Kasumi-1 (cell line): ENCODE measurements at places on chromosomes 11 and 22.

- DNase-seq, result no peak
These were observed 126.0 kb downstream of the SWAP70 start for GRCh38 chr11:9789910-9790309.

DNA sequence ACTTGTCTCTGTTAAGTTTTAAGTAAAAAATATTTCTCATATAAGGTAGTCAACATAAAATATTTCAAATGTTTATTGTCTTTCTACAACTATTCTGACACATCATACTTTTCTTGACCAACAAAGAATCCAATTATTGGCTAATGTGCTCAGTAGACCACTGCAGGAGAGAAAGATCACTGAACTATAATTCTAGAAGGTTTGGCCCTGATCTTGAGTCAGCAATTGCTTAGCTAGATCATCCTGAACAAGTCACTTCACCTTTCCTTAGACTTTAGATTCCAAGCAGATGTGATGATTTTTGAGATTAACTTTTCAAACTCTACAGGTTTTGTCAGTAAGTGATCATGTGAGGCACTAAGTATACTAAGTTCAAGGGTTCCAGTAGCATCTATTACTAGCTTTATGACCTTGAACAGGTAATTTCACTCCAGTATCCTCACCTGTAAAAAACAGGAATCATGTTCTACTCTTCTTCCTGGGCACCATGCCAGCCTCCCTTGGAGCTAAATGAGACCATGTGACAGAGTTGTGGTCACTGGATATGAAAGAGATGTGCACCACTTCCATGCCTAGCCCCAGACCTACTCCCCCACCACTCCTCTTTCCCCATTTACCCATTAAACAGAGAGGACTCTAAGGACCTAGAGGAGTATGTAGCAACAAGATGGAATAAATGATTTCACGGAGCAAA lies 17.3 kb downstream of the PGM2L1 start:
- DNase-seq, result no peak

DNA sequence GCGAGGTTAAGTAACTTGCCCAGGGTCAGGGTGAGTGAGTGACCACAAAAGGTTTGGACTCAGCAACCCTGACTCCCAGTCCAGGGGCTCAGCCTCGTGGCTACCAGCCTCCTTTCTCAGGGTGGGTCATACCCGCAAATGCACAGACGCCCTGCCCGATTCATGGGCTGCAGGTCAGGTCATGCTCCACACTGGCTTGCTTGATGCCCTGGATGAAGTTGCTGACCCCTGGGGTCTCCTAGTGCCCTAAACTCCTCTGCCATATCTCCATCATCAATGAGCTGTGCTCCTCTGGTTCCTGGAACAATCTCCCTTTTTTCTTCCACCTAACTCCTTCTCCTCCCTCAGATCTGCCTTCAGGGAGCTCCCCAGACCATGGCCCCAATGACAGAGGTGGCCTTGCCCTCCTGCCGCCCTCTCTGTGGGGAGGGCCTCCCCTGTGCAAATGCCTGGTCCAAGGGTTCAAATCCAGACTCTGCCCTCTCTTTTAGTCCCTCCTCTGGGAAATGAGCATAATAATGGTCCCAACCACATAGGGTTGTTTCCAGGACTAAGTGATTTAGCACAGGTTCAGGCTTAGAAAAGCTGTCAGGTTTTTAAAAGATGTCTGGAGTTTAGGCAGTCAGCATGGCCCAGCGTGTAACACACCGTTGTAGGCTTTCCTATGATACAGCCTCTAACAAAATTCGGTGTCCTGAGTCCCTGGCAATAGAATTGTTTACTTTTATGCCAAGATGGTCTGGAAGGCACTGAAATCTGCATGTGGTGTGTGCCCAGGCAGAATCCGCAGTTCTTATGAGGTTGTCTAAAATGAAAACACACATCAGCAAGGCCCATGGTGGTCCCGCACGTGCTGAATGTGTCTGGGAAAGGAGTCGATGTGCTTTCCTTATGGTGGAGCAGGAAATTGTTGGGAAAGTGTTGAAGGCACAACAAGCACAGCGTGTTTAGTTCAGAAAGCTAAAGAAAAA lies 63.6 kb downstream of the CD82 start:
- no peak for DNase-seq

GRCh38 chr11:13276832-13277767 lies 490 bp upstream of the BMAL1 start:
- DNase-seq, result peak; percentile 92

DNA sequence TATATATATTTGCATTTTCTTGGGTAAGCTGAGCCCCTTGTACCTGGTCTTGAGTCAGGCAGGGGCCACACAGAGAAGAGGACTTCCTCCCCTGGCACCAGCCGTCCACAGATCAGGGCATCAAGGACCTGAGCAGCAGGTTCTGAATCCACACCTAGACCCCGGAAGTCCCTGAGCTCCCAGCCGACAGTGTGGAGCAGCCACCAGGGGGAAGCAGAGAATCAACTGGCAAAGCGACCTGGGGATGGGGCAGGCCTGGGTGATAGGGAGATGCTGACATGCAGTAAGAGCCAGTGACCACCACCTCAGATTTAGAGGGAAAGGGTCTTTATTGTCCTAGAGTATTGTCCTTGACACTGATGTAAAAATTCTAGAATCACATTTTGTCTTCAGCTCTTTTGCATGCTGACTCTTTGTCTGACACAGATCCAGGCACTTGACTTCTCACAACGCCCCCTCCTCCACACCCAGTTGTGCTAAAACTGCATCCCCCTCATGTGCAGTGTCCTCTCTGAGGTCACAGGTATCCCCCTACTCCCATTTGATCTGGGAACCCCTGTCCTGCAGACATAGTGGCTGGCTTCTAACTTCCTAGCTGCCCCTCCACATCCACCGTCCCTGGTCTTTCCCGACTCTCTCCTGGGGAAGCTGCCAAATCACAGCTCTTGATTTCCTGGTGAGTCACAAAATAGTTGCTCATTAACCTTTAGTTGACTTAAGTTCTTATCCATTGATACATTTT lies 109.3 kb downstream of the GGTLC2 start:
- DNase-seq, result peak; percentile 47

- no peak for DNase-seq
These were observed 479 bp downstream of the MMP3 start for GRCh38 chr11:102842930-102843329.

DNA sequence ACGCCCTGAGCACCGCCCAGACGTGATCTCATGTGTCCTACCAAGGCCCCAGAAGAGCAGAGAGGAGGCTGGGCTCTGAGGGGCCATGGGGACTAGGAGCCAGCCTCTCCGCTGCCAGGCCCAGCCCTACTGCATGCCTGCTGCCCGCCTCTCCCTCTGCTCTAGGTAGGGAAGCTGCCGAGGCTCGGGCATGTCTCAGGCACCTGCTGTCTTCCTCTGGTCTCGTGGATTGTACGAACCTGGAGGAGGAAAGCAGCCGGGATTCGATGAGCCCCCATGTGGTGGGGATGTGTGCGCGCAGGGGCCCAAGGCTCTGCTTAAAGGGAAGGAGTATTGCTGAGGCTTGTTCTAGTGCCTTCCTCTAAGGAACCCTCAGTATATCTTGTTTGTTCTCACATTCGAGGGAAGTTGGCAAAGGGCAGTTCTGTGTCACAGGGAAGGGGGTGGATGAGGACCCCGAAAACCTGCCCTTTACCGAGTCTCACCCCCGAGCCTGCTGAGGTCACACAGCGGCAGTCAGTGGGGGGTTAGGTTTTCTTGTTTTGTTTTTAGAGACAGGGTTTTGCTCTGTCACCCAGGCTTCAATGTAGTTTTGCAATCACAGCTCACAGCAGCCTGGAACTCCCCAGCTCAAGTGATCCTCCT lies 21.2 kb downstream of the DAGLA start:
- peak; percentile 77 for DNase-seq

DNA sequence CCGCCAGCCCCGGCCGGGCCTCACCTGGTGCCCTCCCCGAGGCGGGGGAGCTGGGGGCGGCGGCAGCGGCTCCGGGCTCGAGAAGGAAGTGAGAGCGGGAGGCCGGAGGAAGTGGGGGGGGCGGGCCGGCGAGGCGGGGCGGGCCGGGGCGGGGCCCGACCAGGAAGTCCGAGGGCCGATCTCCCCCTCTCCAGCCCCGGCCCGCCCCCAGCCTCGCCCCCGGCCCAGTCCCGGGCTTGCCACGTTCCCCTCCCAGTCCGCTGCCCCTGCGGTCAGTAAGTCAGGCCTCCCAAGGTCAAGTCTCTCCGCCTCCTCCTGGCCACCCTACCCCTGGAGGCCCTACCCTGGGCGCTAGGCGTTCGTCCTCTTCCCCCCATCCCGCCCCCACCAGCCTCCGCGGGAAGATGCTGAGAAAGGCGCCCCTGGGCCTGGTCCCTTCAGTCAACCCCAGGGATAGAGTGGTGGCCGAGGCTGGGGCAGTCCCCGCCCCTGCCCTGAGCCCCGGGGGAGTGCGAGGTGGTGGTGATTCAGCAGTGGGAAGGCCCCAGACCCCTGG lies at the start of gene RHOG:
TSS of gene RHOG (minus strand) at position 90 of the 556 bp plus-strand sequence. CDS start 12,821 bp downstream, outside the sequence.
- DNase-seq, result peak; percentile 91

DNA sequence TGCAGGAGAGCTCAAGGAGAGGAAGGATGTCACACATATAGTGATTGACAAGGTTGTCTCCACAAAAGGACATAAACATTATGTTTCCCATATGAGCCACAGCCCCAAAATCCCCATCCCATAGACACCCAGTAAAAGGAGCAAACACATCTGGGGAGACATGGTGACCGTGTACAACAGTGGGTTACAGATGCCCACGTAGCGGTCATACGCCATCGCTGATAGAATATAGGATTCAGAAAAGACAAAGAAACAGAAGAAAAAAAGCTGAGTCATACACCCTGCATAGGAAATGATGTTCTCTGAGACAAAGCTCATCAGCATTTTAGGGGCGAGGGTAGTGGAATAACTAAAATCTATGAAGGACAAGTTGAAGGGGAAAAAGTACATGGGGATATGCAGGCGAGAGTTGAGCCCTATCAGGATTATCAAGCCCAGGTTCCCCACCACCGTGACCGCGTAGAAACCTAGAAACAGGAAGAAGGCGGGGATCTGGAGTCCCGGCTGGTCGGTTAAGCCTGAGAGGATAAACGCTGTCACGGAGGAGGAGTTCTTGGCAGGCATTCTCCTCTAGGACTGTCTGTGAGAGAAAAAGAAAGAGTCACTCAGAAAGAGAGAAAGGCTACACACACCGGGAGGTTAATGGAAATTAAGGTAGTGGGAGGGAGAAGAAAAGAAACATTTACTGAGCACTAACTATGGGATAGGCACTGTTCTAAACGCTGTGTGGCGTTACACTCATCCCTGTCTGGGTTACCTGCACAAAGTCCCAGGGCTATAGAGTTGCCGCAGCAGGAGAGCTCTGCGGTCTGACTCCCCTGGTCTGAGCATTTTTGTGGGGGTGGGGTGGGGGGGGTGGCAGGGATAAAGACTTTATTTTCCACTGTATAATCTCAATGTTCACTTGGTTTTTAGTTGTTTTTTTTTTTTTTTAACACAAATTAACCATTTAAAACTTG lies 36.1 kb upstream of the OR8B8 start:
- DNase-seq, result peak; percentile 52

DNA sequence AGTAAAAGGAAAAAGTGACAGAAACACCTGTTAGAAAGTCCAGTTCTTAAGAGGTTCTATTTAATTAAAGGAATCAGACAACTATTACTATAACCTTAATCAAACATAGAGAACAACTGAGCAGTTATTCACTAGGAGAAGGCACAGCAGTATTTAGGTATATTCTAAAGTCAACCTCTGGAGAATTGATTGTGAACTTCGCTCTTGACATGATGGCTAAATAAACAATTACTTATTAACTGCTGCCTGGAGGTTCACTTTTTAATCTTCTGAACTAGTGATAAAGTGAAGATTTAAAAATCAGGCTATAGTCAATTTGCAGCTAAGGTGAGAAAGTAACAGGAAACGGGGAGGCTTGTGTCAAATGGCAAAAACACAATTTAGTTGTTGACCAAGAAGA lies 557.3 kb downstream of the FAM181B start:
- DNase-seq, result no peak

GRCh38 chr11:125348674-125349309 lies 147.3 kb downstream of the FEZ1 start:
- DNase-seq, result peak; percentile 34

- no peak for DNase-seq
These were observed 976.9 kb upstream of the TENM4 start for GRCh38 chr11:80417681-80418080.

DNA sequence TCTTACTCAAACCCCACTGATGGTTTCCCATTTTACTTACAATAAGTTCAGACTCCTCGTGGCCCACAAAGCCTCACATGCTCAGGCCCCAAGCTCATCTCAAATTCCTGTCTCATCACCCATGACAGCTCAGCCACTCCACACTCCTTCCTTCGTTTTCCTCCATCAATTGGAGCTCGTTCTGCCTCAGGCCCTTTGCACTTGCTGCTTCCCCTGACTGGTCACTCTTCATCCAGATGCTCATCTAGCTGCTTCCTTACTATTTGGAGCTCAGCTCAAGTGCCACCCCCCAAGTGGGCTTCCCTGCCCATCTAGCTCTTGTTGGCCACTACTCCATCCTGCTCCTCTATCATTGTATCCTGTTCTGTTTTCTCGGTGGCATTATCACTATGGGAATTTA lies 46.8 kb upstream of the LRRC32 start:
- no peak for DNase-seq

DNA sequence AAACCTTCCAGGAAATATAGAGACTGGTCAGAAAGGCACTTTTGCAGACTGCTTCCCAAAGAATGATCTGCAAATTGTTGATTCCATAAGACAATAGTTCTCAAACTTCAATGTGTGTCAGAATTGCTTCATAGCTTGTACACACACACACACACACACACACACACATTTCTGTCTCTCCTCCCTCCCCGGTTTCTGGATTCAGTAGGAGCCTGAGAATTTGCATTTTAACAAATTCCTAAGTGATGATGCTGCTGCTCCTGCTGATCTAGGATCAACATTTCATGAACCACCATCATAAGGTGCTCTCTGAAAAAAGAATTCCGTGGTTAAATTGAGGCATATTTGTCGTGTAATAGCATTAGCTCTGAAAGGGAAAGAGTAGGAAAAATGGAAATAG lies 35.3 kb upstream of the FZD4 start:
- DNase-seq, result no peak

DNA sequence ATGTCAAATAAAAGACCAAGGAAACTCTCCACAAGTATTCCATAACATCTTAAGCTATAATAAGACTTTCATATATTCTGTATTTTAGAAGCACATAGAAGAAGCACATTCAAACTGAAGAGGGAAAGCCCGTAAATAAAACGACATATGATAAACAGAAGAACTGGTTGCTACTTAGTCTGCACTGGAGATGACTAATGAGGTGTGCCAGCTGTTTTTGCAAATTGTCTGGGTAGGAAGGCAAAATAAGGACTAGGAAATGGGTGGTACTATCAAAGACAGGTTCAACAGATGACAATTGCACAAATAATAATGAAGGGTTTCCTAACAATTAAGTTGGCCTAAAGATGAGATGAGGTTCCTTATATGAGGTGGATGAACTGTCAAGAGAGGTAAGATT lies 593.2 kb upstream of the CCDC179 start:
- no peak for DNase-seq

- DNase-seq, result no peak
These were observed 18.1 kb downstream of the CECR2 start for GRCh38 chr22:17387356-17387755.
